Endothelial cell (in vitro differentiated cells): ENCODE measurements at places on chromosomes 16 and 17. TPM values are rescaled to one million over a fixed set of nuclear protein-coding genes. Genes with fewer than 3 reads are reported as not detected.
A peak's percentile ranks its signal among the peaks of the same experiment; 100 is the strongest.

DNA sequence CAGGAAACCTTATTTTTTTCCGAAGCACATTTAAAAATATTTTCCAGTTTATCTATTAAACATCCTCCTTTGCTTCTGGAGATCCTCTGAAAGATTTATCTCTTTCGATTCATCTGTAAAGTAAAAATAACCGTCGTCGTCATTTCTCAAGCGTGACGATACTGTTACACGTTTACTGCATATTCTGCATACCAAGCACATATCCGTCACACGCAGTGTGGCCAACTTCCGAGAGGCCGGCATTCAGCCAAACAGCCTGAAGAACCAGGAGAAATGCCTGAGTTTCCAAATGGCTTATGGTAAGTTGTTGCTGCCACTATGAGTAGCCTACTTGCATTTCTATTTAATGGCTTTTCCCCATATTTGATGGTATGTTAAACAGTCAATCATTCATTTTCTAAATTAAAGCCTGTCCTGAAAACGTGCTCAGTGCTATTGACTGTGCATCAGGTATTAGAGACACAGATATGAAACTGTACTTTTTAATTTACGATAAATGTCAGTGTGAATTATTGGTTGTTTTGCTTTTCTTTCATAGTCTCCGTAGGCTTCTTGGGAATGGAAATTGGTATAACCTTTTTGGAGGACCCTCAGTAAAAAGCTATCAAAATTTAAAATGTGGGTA, 275.7 kb downstream of the WWOX start:
- H3K27ac ChIP-seq = no peak overlapping the region
- no peak overlapping the region for H3K4me3 ChIP-seq
- H3K4me1 ChIP-seq = no peaks in the 10 kb centered on the region

DNA sequence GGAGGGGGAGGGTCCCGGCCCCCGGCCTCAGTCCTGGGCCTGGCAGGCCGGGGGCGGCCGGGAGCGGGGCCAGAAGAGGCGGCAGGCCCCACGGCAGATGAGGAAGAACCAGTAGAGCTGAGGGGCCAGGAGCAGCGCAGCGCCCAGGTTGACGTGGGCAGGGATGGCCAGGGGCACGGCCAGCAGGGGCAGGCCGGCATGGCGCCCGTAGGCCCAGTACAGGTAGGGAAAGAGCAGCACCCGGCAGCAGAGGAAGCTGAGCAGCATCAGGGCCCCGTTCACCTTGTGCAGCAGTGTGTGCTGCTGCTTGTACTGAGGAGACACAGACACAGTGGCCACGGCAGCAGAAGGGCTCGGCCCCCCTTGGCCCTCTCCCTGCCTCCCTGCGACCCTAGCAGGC, 2.2 kb downstream of the C16orf92 start:
- no peak overlapping the region for H3K27ac ChIP-seq
- H3K36me3 ChIP-seq = peaks cover 3% of the 10 kb centered on the region
- H3K4me3 ChIP-seq = no peak overlapping the region
- peaks cover 14% of the 10 kb centered on the region for H3K27me3 ChIP-seq
- peaks cover 6% of the 10 kb centered on the region for H3K4me1 ChIP-seq

GRCh38 chr17:68011199-68011665, 15.0 kb upstream of the C17orf58 start:
- no peak overlapping the region for H3K4me3 ChIP-seq
- H3K27me3 ChIP-seq = peaks cover 5% of the 10 kb centered on the region
- H3K27ac ChIP-seq = no peak overlapping the region
- H3K4me1 ChIP-seq = peaks cover 10% of the 10 kb centered on the region
- peak; percentile 70 for DNase-seq
- H3K36me3 ChIP-seq = no peaks in the 10 kb centered on the region

DNA sequence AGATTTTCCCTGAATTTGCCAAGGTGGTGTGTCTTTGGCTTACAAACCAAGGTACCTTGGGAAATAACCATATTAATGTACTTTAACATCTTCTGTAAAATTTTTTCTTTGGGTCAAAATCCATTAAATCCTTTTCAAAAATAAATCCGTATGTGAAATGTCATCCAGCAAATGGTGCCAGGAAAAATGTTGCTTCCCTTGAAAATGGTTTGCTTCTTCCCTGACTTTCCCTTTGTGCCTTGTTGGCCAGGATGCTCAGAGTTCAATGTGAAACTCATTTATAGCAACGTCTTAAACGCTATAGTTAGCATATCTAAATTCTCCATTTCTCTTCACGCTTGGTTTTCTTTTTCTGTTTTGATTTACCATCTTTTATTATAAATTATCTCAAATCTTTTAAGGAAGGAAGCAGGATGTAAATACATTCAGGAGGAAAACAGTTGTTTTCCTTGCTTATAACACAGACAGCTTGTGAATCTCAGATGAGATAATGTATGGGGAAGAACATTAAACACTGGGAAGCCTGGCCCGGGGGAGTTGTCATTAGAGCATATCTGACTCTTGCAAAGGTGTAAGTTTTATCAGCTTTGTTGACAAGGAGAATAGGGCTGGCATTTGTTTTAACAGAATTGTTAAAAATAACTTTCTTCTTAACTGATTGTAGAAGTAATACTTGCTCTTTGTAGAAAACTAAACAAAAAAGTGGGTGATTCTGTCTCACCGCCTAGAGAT, 42.1 kb downstream of the GPRC5B start:
- peaks cover 18% of the 10 kb centered on the region for H3K4me1 ChIP-seq
- H3K27me3 ChIP-seq = no peaks in the 10 kb centered on the region
- H3K4me3 ChIP-seq = no peak overlapping the region
- no peak for DNase-seq

DNA sequence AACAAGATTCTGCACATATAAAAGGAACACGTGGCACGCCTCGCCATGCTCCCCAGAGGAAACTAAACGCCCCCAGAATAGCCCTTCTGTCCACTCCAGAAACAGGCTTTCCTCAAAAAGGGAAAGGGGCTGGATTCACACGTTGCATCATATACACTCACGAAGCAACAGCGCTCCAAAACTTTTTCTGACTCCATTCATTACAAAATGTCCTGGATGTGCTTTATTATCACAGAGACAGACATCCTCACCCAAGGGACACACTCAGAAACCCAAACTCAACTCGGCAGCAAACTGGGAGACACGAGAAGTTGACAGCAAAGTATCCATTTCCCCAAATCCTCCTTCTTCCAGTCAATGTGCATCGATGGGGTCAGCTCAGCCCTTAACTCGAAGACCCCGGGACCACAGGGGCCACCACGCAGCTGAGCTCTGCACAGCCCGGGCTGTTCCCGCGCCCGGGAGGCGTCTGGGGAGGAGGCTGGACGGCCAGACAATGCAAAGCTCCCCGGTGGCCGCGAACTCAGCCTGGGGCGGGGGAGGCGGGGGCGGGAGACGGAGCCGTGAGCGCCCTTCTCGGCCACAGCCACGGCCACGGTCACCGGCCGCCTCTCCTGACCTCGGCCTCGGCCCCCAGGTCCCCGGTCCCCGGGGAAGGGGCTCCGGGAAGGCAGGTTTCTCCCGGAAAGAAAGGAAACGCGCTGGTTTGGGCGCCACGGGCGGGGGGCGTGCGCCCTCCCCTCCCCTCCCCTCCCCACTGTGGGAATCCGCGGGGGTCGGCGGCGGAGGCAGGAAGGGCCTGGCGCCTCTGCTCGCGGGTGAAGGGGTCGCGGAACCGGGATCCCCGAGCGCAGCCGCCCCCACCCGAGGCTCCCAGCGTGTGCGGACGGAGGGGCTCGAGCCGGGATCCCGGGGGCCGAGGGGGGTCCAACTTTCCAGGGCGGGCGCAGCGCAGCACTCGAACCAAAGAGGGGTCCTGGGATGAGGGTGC, 1.2 kb downstream of the NXN start:
- peaks cover 4% of the 10 kb centered on the region for H3K36me3 ChIP-seq
- H3K4me3 ChIP-seq = peak overlapping the region; percentile 98
- peak overlapping the region; percentile 91 for H3K27ac ChIP-seq
- peak; percentile 56 for DNase-seq

DNA sequence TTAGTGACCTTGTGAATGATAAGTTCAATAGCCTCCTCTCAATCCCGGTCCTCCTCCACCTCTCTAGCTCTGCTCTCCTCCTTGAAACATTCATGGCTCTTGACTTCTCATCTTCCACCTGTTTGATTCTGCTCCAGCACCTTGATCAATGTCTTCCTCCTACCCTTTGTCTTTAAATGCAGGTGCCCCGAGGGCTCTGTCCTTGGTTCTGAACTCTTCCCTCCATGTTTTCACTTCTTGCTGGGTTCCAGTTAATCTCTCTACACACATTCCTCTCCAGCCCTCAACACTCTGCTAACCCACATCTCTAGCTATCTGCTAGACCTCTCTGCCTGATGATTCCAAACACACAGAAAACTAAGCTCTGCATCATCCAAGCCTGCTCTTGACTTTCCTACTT, 13.4 kb downstream of the CD300E start:
- H3K36me3 ChIP-seq = no peaks in the 10 kb centered on the region
- H3K27me3 ChIP-seq = peaks cover 4% of the 10 kb centered on the region
- H3K4me1 ChIP-seq = no peaks in the 10 kb centered on the region
- no peak overlapping the region for H3K27ac ChIP-seq
- H3K4me3 ChIP-seq = no peak overlapping the region

- H3K4me3 ChIP-seq = no peak overlapping the region
- no peaks in the 10 kb centered on the region for H3K4me1 ChIP-seq
- H3K27me3 ChIP-seq = peaks cover 1% of the 10 kb centered on the region
- H3K27ac ChIP-seq = no peak overlapping the region
- no peak for DNase-seq
Measured at GRCh38 chr17:73027130-73027741, 65.3 kb downstream of the SLC39A11 start.

- no peaks in the 10 kb centered on the region for H3K27me3 ChIP-seq
- no peak overlapping the region for H3K4me3 ChIP-seq
- no peak for DNase-seq
- H3K36me3 ChIP-seq = peaks cover 9% of the 10 kb centered on the region
Measured at GRCh38 chr17:35716897-35717465, 14.5 kb upstream of the RASL10B start.

DNA sequence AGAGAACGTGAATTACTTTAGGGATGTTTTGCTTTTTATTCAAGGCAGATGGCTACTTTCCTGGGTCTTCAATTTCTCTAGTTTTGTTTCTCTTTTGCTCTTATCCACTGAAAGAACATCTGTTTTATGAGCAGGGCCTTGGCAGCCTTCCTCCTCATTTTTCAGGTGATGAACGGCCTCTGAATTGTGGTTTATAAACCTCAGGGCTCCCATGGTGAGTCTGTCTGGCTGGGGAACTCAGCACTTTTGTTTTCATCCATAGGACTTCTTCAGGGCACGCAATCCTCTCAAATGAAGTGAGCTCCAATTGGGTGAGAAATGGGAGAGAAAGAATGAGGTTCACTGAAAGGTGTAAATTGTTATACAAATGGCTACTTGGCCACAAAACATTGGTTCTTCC, 186.4 kb upstream of the ERCC4 start:
- DNase-seq = no peak
- peaks cover 1% of the 10 kb centered on the region for H3K27me3 ChIP-seq
- no peak overlapping the region for H3K4me3 ChIP-seq
- H3K27ac ChIP-seq = no peak overlapping the region
- H3K36me3 ChIP-seq = no peaks in the 10 kb centered on the region

DNA sequence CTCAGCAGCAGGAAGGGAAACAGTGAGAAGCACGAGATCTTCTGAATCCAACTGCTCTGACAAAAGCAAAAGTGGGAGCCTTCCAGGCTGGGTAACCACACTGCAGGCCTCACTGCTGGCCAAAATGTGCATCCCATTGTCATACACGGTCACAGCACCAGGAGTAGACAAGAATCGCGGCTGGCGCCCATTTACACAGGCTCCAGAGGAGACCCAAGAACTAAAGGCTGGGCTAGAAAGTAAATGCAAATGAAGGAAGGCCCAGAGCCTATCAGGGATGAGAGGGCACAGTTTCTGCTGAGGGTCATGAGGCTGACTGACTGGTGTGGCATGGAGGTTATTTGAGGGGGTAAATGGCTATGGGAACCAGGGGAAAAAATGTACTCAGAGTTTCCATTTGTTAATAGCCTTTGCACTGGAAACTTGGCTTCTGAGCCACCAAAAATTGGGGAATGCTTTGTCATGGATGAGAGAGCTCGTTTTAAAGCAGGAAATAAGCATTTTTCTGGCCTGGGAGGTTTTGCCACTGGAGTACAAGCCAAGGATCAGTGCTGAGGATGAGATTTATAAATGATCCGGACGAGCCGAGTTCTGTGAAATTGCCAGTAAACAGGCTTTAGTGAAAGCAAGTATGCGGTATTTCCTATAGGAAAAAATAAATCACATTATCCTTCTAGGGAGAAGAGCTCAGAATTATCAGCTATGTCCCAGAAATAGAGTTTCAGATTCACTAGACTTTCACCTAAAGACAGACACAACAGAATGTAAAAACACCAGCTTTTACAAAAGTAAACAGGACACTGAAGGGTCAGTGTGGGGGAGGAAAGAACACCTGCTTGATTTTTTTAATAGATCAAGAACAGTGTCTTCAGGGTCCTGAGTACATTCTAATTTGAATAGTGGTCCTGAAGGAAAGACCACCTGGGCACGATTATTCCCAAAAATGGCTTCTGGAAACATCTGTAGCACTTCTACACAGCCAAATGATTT, 66.9 kb upstream of the GSG1L start:
- H3K4me3 ChIP-seq = no peak overlapping the region
- DNase-seq = no peak

- peaks cover 26% of the 10 kb centered on the region for H3K4me1 ChIP-seq
- H3K36me3 ChIP-seq = no peaks in the 10 kb centered on the region
- no peak overlapping the region for H3K27ac ChIP-seq
- no peak overlapping the region for H3K4me3 ChIP-seq
- peaks cover 1% of the 10 kb centered on the region for H3K27me3 ChIP-seq
Measured at GRCh38 chr16:23856251-23856709, 20.5 kb downstream of the PRKCB start.

GRCh38 chr16:88785106-88785924, at the start of gene PIEZO1:
Gene PIEZO1 (minus strand): TSS chr16:88785220. CDS start chr16:88784964, 256 bp downstream.
- peaks cover 34% of the 10 kb centered on the region for H3K4me1 ChIP-seq
- no peaks in the 10 kb centered on the region for H3K36me3 ChIP-seq
- DNase-seq = peak; percentile 79
- peak within 1 kb of the TSS; percentile 90 for H3K4me3 ChIP-seq

CPHXL2 gene
- not detected for total RNA-seq

NEUROD2 gene
- not detected for total RNA-seq

CORO6 gene
- 13.0 TPM for total RNA-seq

SLC9A5 gene
- total RNA-seq = 17.2 TPM

C16orf96 gene
- 0.54 TPM for total RNA-seq

KIF19 gene
- 48.1 TPM for total RNA-seq

GP1BA gene
- total RNA-seq = 1.3 TPM
